ENCODE measurements at places on chromosomes 5 and 9.

DNA sequence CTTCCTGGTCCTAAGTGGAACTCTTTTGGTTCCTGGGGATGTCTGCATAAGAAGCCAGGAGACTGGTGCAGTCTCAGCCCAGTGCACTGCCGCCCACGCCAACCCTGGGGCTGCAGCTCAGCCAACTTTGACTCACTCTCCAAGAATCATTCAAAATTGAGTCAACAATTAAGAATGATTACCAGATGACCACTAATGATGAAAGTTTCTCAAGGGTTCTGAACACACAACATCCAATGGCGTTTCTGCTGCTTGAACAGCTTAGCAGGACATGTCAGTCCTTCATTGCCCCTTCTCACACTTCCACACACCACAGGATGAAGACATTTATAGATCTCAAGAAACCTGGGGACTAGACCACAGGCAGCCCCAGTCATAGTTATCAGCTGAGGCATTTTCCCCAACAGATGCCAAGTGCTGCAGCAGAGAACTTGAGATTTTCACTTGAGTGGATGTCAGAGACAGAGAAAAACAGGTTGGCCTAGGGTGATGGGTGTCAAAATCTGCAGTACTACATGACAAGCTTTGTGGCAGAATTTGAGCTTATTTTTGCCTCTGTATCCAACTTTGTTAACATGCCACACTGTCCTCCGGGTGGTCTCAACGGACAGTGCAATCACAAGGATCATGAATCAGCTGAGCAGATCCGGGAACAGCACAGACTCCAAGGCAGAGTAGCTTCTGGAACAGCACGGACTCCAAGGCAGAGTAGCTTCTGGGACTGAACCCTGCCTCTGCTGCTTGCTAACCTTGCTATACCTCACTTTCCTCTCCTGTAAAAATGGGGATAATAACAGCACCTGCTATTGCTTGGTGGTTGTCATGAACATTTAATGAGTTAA is 356.1 kb downstream of the SPOCK1 start:
- DNase-seq: no peak

GRCh38 chr5:144944936-144945335 is 774.3 kb downstream of the KCTD16 start:
- no peak for DNase-seq

DNA sequence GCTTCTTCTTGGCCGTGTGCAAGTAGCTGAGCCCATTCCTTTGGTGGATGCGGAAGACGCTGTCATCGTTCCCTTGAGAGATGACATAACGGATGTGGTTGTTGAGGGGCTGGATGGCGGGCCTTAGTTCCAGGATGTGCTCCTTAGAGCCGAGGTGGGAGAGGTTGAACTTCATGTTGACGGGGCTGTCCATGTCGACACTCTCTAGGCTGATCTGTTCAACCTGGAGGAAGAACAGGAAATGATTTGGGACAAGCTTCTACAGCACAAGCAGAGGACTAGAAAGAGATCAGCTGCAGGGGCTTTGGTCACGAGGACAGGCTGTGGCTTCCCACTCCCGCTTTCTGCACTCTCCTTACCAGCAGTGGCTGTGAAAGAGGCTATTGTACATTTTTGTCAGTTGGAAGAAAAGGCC is 176.0 kb downstream of the SLC12A2 start:
- no peak for DNase-seq

- peak; percentile 56 for DNase-seq
Measured at GRCh38 chr5:135979510-135979909, 24.7 kb upstream of the LECT2 start.

DNA sequence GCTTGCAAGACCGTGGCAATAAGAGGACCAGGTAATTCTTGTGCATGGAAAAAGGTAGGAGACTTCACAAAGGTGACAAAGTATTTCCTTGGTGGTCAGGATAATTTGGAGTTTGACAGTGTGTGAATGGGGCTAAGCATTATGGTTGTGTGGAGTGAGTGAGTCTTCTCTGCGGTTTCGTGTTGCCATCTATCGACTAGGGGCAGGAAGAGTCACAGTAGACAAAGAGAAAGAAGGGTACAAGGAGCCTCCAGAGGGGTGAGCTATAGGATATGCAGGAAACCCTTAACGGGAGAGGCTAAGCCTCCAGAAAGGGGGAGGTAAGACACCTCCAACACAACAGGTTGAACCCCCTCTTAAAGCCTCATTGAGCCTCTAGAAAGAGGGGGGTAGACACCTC is 64.0 kb upstream of the RANBP6 start:
- DNase-seq: no peak

- no peak for DNase-seq
Measured at GRCh38 chr5:37891832-37892231, 52.0 kb upstream of the GDNF start.

DNA sequence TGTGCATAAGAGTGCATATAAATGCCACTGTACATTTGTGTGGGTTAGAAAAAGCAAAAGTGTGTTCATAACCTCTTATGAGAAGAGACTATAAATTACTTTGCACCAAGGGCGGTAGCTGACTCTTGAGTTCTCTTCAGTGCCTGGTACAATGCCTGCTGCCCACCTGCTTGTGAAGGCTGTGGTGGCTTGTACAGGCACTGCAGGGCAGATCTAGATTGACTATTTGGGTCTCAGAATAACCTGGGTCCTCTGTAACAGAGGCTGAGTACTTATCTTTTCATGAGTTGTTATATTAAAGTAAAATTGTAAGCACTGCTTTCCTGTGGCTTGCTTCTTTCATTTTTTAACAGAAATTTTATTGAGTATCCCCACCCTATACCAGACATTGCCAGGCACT is 22.8 kb downstream of the LMNB1 start:
- no peak for DNase-seq

- peak; percentile 46 for DNase-seq
Measured at GRCh38 chr5:151072630-151073025, 8.2 kb downstream of the TNIP1 start.

DNA sequence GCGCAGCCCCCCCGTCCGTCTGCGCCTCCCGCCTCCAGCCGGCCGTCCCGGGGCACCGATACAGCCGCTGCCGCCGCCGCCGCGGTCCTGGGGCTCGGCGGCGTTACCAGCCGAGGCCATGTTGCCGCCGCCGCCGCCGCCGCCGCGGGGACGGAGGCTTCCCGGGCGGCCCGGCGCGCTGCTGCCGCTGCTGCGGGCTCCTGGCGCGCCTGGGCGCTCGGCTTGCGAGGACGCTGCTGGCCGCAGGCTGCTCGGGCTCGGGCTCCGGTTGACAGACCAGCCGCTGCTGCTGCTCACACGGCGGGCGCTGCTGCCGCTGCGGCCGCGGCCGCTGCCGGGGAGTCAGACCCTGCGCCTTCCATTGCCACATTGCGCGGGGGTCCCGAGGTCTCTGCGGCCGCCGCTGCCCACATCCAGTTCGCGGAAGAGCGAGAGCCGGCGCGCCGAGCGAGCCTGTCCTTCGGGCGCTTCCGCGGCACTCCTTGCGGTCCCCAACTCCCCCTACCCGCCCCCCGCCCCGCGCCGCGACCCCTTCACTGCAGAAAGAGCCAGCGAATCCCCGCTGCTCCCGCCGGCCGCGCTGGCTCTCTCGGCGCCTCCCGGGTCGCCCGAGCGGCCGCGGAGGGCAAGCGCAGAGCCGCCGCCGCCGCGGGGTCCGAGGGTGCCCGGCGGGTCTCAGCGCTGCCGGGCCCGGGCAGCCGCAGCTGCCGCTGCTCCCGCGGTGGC is 8.4 kb downstream of the PTCH1 start:
- peak; percentile 13 for DNase-seq

GRCh38 chr9:121284733-121285451 is 16.9 kb downstream of the GSN start:
- DNase-seq: no peak

DNA sequence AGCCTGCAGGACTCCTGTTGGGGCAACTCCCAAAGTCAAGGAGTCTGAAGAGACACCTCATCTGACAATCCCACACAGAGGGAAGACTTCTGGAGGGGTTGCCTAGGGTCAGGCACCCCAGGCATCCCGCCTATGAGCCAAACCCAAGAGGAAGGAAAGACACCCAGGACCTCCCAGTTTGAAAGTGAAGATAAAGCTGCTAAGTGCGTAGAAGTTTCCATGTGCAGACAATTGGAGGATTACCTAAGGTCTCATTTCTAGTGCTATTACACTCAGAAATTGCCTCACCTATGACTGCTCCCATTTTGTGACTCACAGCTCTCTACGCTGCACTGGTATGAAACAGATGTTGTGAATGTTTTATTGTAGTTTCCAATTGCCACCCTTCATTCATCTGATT is 322.9 kb downstream of the SLIT3 start:
- DNase-seq: no peak

DNA sequence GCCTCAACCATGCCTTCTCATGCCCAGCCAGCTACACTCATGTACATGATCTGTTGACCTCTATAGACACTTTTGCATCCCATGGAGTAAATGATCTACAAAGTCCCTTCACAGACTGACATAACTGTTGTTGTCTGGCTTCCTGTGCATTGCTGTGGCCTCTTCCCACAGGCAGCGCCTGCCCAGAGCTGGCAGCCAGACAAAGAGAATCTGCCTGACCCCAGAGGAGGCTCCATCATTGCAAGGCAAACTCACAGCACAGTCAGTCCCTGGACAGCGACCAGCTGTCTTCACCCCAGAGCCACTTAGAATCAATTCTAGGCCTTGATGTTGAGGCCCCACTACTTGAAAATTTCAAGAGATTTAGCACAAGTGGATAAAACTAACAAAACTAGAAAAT is 65.5 kb downstream of the INSYN2B start:
- no peak for DNase-seq

- no peak for DNase-seq
Measured at GRCh38 chr5:147481376-147481775, 28.5 kb downstream of the DPYSL3 start.

GRCh38 chr9:85871008-85871407 is 69.9 kb upstream of the NAA35 start:
- DNase-seq: no peak

- no peak for DNase-seq
Measured at GRCh38 chr5:3694819-3695218, 99.2 kb downstream of the IRX1 start.

GRCh38 chr5:10576121-10576789 is 12.4 kb downstream of the ANKRD33B start:
- DNase-seq: no peak

DNA sequence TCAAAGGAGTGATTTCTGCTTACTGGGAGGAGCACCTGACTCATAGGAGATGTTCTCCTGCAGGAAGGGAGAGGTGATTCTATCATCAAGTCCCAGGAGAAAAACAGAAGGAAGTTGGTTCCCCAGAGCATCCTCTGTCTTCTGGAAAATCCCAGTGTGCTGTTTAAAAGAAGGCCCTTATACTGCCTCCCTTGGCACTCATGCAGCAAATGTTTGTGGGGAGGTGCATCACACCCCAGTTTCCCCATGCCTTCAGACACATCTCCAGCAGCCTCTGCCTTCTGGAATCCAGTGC is 63.1 kb downstream of the PPARGC1B start:
- no peak for DNase-seq

- DNase-seq: no peak
Measured at GRCh38 chr9:87883990-87884389, 1.3 kb downstream of the SPATA31E1 start.

GRCh38 chr5:9264301-9264700 is 281.6 kb downstream of the SEMA5A start:
- no peak for DNase-seq

DNA sequence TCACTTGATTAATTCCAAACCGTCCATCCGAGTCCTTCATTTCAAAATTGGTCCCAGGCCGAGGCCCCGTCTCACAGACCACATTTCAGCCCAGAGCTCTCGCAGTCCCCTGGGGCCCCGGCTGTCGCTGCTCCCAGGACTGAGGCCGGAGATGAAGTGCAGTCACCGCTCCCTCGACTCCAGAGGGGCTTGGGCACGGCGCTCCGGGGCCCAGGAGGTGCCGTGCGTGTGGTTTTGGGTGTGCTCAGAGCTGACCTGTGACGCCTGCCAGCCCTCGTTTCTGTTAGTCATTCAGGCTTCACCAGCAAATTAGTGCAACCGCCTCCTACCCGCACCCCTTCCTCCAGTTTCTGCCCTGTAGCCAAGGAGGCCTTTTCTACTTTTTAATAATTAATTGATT is 48.7 kb upstream of the PHYKPL start:
- no peak for DNase-seq

- no peak for DNase-seq
Measured at GRCh38 chr9:32574858-32575257, 1.9 kb upstream of the NDUFB6 start.

- DNase-seq: peak; percentile 15
Measured at GRCh38 chr5:102536323-102536928, 37.6 kb upstream of the SLCO6A1 start.

GRCh38 chr9:22863736-22864135 is 417.1 kb downstream of the DMRTA1 start:
- DNase-seq: no peak

GRCh38 chr5:174790906-174791305 is 66.5 kb downstream of the MSX2 start:
- DNase-seq: no peak

GRCh38 chr9:35611230-35611797 is 6.3 kb downstream of the TESK1 start:
- peak; percentile 17 for DNase-seq

- DNase-seq: no peak
Measured at GRCh38 chr5:94031631-94032030, 290.2 kb upstream of the POU5F2 start.

DNA sequence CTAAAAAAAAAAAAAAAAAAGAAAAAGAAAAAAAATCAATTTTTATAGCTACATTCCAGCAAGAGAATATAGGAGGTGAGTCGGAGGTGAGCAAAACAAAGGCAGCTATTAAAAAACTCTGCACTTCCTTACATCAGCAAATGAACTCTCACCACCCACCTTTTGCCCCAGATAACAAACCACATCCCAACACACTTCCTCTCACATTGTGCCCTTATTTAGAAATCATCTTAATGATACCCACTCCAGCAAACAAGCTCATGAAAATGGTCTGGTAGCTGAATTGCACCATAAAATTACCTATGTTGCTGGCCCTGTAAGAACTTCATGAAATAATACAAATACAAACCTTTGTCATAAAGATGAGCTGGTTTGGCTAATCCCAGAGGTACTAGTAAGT is 82.9 kb downstream of the CEMIP2 start:
- no peak for DNase-seq

DNA sequence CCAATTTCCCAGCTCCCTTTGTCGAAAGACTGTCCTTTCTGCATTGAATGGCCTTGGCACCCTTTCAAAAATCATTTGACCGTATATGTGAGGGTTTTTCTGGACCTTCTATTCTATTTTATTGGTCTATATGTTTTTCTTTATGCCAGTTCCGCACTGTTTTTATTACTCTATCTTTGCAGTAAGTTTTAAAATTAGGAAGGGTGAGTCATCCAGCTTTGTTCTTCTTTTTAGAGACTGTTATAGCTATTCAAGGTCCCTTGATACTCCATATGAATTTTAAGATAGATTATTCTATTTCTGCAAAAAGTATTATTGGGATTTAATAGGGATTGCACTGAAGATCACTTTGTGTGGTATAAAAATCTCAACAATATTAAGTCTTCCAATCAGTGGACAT is 44.2 kb upstream of the STARD4 start:
- DNase-seq: no peak

GRCh38 chr9:13587571-13587970 is 308.1 kb upstream of the MPDZ start:
- DNase-seq: no peak

DNA sequence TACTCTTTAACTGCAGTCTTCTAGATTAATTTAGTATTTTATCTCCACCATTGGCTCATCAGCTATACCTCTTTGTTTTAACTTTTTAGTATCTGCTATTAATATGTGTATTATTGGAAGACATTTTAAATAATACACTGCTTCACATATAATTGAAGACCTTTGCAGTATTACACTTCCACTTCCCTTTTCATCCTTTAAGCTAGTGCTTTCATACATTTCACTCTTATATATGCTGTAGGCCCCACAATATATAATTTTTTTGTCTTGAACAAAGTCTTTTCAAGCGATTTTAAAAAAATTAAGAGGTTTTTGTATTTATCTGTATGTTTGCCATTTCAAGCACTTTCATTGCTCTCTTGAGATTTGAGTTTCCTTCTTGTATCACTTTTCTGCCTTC is 8.6 kb upstream of the LPCAT1 start:
- no peak for DNase-seq

Measured in kidney capillary endothelial cell (primary cell).